GF-D8 (cell line): ENCODE measurements at places on chromosomes 16 and 17.

- no peak for DNase-seq
Observed at GRCh38 chr16:79334127-79334526, 266.4 kb downstream of the MAF start.

GRCh38 chr17:56373981-56374833, 219.3 kb upstream of the NOG start:
- no peak for DNase-seq

- no peak for DNase-seq
Observed at GRCh38 chr17:41416479-41416878, 7.9 kb downstream of the KRT37 start.

DNA sequence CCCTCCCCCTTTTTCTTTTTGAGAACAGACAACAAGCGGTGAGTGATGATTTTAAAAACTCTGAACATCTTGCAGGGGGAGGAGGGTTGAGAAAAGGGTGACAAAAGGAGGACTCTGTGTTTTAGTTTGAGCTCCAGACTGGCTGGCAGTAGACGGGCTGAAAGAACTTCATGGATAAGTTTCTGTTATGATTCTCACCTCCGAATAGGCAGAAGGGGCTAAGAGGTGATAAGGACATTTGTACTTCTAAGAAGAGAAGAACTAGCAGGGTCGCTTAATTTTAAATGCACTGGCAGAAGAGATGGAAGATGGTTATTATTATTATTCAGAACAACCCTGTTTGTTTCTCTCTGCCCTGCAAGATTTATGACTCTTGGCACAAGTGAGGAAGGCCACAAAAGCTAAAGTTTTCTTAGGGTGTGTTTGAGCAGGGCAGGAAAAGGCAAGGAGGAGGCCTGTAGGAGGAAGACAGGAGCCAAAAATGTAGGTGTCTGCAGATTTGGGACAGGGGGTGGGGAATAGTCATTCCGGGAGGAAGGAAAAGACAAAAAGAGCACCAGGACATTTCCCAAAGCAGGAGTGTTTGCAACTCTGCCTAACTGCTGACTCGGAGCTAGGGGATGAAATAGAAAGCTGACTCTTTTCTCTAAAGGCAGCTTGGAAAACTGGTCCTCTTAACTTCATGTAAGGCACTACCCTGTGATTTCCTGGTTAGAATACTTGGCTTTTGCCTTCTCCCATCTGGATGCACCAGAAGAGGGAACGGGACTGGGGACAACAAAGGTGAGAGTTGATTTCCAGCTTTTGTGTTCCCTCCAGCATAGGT, 11.9 kb upstream of the HOXB2 start:
- no peak for DNase-seq

- DNase-seq = no peak
Observed at GRCh38 chr17:52030052-52030451, 128.5 kb downstream of the CA10 start.

- peak; percentile 68 for DNase-seq
Observed at GRCh38 chr17:46193151-46193625, at the start of gene KANSL1. KANSL1 (minus strand) TSS chr17:46193429; CDS start chr17:46172143, 21,286 bp downstream.

GRCh38 chr16:80751167-80751566, 53.2 kb downstream of the CDYL2 start:
- DNase-seq = no peak

- no peak for DNase-seq
Observed at GRCh38 chr16:48011878-48012658, 143.7 kb downstream of the ABCC12 start.

DNA sequence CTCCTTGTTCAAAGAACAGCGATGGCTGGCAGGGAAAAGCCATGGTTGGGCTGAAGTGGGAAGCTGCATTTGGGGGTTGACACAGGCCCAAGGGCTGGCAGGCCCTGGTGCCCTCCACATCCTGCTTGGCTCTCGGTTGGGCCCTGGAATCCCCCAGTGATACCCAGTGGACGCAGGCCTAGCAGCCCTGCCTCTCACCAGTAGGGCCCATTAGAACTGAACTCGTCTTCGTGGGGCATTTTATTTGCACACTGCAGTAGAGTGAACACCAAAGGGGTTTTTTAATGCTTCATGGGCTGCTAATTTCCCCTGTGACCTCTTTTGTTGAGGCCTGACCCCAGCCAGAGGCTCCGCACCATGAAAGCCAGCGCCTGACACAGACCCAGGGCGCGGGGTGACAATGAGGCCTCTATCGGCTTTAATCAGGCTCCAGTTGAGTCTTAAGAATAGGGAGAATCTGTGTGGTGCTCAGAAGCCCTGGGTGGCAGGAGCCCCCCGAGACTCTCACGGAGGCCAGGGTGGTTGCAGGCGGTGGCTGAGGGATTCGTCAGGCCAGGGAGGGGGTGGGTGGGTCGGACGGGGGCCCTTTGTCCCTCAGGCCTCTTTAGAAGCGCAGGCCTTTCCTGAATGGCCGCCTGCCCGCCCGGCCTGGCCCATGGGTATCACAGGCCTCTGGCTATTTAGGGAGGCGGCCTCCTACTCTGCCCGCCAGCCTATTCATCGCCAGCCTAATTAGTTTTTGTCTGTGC, 199.3 kb downstream of the NTN1 start:
- no peak for DNase-seq

- DNase-seq = no peak
Observed at GRCh38 chr16:2777903-2778629, 986 bp upstream of the ELOB start.

DNA sequence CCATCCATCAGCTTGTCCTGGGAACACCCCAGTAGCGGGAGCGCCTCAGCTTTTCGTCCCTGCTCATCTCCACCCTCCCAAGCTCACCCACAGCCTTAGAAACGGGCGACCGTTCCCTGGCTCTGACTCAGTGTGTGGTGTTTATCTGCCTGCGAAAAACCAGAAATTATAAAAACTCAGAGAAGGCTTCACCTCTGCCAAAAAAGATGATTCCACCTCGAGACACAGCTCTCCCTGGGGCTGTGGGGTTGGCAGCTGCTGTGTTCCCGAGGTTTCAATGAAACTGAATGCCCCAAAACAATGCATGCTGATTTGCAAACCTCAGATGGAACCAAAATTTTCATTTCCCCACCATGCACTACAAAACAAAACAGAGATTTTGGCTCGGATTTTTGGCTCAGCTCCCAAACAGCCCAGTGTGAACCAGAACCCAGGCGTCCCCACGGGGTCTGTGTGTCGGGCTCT, 62.4 kb upstream of the MED9 start:
- DNase-seq = no peak

- DNase-seq = no peak
Observed at GRCh38 chr16:4403133-4403949, 13.1 kb downstream of the CORO7 start.
